ENCODE measurements at places on chromosomes 16 and 17.

DNA sequence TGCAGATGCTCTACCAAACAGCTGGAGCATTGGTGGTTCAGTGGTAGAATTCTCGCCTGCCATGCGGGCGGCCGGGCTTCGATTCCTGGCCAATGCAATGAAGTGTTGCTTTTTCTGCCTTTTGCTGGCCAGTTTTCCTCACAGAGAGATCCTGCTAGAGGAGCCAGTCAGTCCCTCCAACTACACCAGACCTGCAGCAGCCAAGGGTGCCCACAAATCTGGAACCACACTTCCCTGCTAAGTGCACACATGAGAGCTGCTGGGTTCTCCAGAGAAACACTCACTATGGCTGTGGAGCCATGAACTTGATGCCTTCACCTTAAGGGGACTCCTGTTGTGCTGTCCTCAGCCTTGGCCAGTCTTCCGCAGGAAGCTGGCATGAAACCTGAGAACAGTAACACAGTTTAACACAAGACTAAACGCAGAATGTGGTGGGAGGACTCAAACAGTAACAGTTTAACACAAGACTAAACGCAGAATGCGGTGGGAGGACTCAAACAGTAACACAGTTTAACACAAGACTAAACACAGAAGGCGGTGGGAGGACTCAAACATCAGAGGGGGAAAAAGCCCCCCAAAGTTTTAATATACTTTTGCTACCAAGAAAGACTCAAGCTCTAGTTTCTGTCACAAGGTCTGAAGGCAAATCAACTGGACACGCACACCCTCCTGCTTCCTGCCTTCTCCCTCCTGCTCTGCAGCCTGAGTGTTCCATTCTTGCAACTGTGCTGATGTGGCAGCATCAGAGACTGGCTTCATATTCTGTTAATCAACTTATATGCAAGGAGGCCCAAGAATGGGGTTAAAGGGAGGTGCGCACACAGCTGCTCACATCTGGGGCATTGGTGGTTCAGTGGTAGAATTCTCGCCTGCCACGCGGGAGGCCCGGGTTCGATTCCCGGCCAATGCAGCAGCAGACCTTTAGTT lies 12.0 kb downstream of the VAC14 start:
- no peak for DNase-seq

- no peak for DNase-seq
These were observed 10.3 kb downstream of the NLRC5 start for GRCh38 chr16:56999409-57000270.

DNA sequence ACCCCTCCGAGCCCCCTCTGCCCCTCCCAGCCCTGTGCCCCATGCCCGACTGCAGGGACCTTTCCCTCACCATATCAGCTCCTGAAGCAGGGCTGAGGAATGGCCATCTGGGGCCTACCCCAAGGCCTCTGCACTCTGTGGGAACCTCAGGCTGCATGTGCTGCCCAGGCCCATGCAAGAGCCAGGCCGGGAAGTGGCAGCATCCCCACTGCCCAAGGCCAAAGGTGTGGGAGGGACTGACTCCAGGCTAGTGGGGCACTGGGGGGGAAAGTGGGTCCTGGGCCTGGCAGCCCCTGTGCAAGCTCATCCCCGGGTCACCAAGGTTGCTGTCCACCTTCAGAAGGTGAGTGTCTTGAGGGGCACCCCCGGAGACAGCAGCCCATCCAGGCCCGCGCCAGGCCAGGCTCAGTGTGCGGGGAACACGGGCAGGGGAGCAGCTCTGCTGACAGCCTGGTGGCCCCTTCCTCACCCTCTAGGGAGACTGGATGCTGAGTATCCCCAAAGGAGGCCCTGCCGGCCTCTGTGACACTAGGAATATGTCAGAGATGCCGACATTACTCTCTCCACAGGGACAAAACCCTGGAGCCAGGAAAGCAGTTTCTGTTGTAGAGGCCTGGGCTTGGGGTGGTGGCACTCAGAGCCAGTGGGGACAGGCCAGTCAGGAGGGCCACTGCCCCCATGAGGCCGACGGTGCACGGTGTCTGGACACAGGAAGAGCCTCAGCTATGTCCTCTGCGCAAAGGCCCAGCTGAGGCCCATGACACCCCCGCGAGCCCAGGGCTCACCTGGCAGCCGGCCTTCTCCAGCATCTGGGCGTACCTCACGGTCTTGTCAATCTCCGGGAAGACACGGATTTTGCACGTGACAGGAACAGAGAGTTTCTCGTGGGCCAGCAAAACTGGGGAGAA lies 3.3 kb downstream of the DUS1L start:
- no peak for DNase-seq

DNA sequence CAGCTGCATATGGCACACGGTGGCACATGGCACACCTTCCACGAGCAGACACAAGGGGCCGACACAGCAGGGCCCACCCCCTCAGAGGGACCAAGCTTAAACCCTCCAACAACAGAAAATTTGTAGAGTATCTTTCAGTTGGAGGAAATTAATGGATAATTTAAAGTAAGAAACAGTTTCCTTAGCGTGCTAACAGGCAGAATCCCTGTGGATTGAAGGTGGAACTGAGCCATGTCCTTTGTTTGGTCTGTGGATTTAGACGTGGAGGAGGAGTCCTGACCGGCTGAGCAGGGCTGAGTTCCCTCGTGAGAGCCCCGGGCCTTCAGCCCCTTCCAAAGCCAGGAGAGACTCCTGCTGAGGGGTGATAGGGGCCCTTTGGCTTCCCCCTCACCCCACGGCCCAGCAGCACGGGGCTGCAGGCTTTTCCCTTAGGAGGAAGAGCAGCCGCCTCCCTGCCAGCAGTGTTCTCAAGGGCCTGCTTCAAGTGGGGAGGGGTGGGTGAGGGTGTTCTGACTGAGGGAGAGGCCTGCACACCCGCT lies 1.4 kb upstream of the CYB561 start:
- DNase-seq, result no peak

- no peak for DNase-seq
These were observed 151.1 kb downstream of the KCNJ18 start for GRCh38 chr17:21843318-21843865.
